ENCODE measurements at places on chromosomes 12 and 14.
A peak's percentile ranks its signal among the peaks of the same experiment; 100 is the strongest.

GRCh38 chr14:24690492-24690891, 56.5 kb upstream of the GZMB start:
- no peak for DNase-seq

GRCh38 chr14:70338550-70338949, 20.9 kb downstream of the COX16 start:
- no peak for DNase-seq

DNA sequence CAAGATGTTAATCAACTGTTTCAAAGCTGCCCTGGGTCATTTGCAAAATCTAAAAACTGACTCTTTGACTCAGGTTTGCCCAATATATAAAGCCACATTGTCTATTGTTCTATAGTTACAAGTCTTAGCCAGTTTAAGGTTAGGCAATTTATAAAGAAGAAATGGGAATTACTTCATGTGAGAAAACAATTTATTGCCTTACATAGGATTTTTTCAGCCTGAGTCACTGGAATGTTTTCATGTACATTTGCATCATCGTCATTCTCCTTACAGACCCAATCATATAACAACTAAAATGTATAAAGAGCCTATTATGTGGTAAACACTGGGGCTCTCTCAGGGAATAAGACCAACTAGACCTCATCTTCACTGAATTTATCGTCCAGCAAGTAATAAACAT, 100.3 kb upstream of the PLEKHG7 start:
- no peak for DNase-seq

DNA sequence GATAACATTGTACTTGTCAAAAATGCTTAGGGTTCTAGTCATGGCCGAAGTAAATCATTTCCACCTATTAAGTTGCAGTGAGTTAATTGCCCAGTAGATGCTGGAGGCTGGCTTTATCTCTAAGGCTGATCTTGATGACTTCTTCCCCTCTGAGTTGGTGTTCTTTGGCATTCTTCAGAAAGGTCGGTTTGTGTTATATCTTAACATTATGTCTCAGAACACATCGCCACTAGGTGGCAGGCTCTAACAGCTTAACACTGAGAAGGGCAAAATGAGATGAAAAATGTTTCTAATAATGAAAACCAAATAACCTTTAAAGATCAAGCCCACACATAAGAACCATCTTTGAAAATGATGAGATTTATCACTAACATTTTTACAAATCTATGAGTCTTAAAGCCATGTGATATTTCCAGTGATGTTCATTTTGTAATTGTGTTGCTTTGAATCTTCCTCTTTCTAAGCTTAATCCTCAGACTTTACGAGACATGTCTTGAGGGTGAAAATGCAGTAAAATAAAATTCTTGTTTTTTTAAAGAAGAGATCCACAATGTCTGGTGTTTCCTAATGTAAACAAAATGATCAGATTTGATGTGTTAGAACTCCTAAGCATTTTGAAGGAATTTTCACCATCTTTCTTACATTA, 28.6 kb downstream of the SUDS3 start:
- peak; percentile 41 for DNase-seq

DNA sequence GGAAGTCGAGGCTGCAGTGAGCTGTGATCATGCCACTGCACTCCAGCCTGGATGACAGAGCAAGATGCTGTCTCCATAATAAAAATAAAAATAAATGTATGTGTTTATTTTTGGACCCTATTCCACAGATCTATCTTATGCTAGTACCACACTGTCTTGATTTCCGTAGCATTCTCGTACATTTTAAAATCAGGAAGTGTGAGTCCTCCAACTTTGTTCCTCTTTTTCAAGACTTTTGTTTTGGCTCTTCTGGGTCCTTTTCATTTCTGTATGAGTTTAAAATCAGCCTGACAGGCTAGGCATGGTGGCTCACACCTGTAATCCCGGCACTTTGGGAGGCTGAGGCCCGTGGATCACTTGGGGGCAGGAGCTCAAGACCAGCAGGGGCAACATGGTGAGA, 25.8 kb downstream of the DAO start:
- DNase-seq: no peak

DNA sequence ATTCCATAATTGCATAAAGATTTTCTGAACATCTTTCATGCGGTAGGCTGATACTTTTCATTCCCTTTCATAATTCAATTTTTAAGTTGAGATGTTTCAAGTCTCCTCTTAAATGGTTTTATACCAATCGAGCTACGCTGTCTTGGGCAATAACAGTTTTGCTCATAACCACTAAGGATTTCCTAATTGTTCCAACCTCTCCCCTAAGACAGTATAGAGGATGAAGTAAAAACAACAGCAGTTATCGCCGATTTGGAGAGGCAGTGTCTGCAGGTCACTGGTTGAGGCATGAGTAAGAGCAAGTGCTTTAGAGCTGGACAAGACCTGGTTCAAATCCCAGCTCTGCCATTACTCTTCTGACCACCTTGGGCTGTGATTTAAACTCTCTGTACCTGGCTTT, 6.9 kb upstream of the MED13L start:
- no peak for DNase-seq

GRCh38 chr12:91877456-91878235, 268.0 kb downstream of the BTG1 start:
- peak; percentile 24 for DNase-seq

- no peak for DNase-seq
These were observed 131.1 kb downstream of the CACNA1C start for GRCh38 chr12:2183556-2184541.

GRCh38 chr12:29710104-29710503, 73.6 kb downstream of the TMTC1 start:
- no peak for DNase-seq

DNA sequence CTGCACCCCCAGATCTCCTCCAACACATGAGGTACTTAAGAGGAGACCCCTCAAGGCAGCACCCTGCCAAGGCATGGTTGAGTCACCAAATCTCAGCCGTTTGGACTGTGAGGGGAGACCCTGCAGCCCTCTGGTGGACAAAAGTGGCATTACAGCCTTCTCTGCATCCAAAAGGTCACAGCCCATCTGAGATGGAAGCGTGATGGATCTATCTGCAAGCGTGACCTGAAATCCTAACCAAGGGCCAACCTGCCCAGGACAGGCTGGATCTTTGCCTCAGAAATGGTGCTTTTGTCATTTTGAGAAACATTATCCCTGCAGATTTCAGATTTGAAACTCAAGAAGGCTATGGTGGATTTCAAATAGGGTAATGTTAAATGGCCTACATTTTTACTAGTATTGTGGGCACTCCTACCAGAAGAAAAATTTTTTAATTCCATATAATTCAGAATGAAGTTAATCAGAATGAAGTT, 23.7 kb upstream of the DHRS4 start:
- peak; percentile 73 for DNase-seq

- DNase-seq: no peak
These were observed 13.7 kb downstream of the DPF3 start for GRCh38 chr14:72880164-72880563.

- no peak for DNase-seq
These were observed 6.8 kb downstream of the ART4 start for GRCh38 chr12:14836336-14837210.

GRCh38 chr14:21860172-21860571, 186.6 kb upstream of the OR4E1 start:
- DNase-seq: peak; percentile 48

GRCh38 chr12:6987956-6988553, 17.3 kb downstream of the EMG1 start:
- DNase-seq: no peak

DNA sequence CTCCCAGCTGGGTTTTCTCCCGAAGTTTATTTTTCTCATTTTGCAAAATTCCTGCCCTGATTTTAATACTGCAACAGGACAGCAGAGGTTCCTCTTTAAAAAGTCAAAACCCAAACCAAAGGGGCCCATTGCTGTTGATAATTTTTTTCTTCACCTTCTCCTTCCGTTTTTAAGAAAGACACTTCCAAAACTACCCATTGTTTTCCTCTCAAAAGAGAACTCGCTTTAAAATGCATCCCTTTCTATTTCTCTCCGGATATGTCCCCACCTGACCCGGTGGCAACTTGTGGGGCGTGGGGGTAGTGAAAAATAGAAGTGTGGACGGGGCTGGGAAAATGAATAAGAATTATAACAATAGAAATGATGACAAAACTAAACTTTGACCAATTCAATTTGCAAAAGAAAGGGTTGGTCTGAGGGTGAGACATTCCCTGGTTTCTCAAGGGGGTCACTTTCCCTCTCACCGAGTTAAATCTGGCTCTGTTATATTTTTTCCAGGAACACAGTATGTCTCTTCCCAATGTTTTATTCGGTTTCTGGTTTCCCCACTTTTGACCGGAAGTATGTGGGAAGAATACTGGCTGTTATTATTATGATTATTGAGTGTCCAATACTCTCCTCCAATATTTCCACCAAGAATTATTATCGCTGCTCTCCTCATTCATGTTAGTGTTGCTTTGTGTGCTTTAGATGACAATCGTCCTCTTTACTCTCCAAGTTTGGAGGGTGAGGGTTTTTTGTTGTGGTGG, 4.1 kb upstream of the TBX5 start:
- no peak for DNase-seq

DNA sequence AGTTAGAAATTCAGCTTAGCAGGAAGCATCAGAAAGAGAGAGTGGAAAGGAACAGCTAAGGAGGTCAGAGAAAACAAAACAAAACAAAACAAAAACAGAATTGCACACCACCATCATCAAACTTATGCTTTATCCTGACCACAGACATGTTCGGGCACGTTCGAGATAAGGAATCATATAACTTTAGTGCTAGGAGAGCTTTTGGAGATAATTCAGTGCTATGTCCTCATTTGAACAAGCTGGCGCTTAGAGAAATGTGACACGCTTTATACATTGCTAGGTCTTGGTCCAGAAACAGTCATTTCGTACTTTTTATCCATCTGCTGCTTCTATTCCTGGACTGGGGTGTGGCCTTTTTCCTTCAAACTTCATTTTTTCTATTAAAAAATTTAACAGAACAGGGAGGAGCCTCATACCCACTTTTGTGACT, 213.1 kb downstream of the PTPRO start:
- no peak for DNase-seq

DNA sequence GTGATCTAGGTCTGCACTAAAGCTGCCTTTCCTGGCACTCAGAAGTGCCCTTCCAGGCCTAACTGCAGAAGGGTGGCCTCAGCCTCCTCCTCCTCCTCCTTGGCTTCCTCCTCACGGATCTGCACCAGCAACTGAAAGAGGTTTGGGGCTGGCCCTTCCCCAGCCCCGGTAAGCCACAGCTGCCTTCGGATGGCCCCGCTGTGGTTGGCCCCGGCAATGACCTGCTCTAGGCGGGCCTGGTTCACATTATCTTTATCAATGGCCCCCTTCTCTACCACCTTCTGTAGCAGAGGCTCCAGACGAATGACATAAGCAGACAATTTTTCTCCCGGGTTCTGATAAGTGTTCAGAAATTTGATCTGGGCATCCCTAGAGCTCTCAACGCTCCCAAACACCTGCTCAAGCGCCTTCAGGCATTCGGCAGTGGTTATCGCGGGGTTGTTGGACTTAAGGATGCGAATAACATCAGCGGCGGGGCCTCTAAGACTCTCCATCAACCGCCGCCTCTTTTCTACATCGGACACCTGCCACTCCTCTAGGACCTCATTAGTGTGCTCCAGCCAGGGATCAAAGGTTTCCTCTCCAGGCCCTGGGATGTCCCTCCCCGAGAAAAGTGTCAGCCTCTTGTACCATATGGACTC, 1.5 kb downstream of the PNMA1 start:
- DNase-seq: peak; percentile 53

GRCh38 chr12:77189458-77189857, 124.1 kb upstream of the E2F7 start:
- no peak for DNase-seq

DNA sequence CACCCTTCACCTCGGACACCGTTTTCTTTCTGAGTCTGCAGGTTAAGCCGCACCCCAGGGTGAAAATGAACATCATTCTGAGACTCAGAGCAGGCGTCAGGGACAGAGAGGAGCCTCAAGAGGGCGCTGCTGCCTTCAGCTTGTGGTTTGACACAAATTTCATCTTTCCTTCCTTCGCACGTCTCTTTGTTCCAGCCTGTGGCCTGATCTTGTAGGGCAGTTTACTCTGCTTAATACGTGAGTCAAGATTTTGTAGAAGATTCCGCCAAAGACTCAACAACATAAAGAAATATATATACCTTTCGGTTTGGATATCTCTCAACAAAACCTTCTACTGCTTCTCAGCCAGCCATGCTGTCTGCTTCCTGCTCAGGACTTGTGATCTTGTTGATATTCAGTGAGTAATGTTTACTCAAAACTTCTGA, 329.3 kb upstream of the OR4E1 start:
- peak; percentile 65 for DNase-seq

DNA sequence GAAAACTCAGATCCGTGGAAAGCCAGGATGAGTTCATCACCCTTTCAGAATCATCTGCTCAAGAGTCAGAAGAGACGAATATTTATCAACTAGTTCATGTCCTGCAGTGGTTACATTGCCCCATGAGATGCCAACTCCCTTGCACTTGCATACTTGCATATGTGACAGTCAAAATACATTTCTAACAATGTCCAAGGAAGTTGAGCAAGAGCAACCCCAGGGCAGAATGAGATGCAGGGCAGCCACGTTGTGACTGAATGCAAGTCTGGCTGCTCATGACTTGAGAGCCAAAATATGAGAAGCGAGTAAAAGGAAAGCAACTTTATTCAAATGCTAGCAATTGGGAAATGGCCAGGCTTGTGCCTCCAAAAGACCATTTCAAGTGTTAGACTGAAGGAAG, 23.6 kb upstream of the UTP20 start:
- no peak for DNase-seq

GRCh38 chr14:50342221-50343078, 30.3 kb downstream of the DMAC2L start:
- DNase-seq: peak; percentile 52

DNA sequence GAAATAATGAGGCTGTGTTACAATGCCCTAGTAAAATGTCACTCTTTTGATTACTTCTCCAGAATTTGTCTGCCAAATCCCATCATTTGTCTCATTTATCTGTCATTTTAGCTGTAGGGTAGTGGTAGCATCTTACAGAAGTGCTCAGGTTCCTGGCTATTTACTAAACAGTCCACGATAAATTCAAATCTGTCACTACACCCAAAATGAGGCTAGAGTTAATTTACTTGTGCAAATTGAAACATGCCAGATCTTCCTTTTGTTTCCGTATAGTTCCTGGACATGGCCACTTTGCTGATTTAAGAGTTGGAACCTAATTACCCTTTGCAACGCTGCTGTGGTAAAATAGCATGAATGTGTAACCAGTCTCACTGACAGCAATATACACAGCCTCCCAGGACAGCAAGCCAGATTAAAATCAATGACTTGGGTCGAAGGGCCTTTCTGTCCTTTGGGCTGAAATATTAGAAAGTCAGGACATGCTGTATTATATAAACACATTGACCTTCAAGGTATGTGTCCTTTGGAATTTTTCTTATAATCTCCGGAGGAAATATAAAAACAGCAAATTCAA, 485.4 kb downstream of the MDGA2 start:
- DNase-seq: no peak

DNA sequence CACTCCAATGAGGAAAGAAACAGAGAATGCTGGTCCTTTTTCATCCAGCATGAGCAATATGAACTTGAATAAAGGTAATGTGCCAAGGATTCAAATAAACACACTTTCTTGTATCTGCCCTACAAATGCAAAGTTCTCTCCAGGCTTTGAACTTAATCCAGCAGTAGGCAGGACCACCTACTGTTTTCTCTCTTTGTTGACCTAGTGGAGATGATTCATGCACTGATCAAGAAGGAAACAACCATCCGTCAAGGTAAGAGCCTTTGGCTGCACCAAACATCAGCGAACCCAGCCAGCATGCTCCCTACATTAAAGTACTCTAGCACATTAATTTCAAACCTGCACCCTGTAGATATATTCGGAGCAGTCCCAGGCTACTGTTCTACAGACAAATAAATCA, 489.3 kb downstream of the GALC start:
- no peak for DNase-seq

Measured in CD4-positive, CD25-positive, alpha-beta regulatory T cell (primary cell).